Stimulated activated CD8-positive, alpha-beta memory T cell treated with anti-CD3 and anti-CD28 coated beads, Interleukin-4, amount 100 ng/mL, for 4 hours (primary cell): ENCODE measurements at places on chromosomes 6 and 20.

DNA sequence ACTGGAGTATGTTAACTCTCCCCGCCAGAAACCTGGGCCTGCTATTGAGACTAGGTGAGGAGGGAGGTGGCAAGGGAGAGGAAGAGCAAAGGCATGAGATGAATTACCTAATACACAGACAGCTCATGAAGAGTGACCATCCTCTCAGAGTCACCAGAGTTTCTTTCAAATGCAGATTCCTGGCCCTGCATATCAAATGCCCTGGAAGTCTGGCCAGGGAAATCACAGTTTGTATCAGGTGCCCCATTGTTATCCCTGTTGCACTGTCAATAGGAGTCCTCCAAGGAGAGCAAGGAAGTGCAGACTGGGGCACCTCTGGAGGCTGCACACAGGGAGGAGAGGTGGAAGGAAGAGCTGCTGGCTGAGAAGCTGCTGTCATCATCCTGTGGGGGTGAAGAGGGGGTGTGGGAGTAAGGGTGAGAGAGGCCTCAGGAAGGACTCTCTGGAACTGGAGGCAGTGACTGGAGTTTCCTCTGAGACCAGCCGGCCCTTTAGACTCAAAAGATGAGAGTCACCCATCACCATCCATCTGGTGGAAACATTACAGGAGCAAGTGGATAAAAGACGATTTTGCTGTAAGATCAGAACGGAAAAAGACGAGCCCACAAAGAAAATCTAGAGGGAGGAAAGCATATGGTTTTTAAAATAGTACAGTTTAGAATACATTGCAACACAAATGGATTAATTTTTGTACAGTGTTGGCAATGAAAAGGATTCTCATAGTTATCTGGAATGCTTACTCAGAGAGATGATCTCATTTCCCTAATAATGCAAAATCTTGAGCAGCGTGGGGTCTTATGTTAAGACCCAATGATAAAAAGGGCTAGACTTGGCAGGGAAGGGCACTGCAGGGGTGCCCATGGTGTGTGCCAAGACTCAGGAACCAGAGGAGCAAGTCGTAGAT, 268.1 kb downstream of the UST start:
- DNase-seq: no peak

- no peak for DNase-seq
These were observed 6.8 kb downstream of the HUS1B start for GRCh38 chr6:650098-650497.

GRCh38 chr6:105135056-105135455, 44.8 kb downstream of the POPDC3 start:
- DNase-seq: no peak

- DNase-seq: no peak
These were observed 2.4 kb downstream of the DSP start for GRCh38 chr6:7543789-7544424.

DNA sequence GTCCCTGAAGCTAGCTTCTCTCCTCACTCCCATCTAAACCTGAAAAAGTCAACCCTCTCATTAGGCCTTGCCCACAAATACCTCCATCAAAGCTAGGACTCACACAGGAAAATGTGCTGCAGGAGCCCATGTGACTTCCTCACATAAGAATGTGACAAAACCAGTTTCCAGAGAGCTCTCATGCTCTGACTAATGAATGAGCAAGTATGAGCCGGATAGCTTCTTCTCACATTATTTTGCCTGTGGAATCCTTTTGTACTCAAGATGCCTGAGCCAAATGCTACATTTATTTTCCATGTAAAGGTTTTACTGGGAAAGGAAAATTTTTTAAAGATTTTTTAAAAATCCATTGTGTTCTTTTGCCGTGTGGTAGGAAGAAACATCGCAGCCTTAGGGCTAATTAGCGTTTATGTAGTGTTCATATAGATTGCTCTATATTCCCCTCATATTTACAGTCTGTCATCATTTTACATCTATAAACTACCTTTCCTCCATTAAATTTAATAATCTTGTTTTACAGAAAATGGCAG, 68.6 kb upstream of the CCN6 start:
- DNase-seq: peak; percentile 29

GRCh38 chr20:52081066-52081465, 110.5 kb downstream of the ZFP64 start:
- DNase-seq: no peak

- no peak for DNase-seq
These were observed 164.2 kb upstream of the ARG1 start for GRCh38 chr6:131408811-131409210.

- DNase-seq: no peak
These were observed 444.1 kb upstream of the SOX4 start for GRCh38 chr6:21149470-21149869.

DNA sequence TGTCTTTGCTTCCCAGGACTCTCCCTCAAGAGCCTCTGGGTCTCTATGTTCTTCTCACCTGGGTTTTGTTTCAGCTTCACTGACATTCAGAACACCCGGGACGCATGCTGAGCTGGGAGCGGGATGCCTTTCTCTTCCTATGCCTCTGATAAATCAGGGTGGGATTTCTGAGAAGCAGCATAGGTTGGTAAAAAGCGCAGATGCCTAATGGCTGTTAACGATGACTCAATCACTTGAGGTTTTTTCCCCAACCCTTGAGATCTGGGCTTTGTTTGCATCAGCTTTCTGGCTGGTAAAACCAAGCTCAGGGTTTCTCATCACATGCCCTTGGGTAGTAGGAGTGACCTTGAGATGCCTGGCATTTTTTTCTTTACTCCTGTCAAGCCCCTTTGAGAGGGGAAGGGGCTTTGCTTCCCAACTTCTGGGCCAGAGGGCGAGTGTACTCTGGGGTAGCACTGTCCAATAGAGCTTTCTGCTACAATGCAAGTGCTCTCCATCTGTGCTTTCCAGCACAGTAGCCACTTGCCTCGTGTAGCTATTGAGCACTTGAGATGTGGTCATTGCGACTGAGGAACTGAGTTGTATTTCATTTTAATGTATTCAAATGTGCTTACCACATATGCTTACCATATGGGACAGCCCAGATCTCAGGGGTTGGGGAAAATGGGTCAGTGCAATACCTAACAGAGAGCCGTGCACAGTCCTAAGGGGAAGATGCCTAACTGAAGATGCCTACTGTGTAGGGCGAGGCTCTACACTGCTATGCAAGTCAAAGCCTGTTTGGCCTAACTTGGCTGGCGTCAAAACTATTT, 69.1 kb downstream of the PPP1R14C start:
- no peak for DNase-seq

GRCh38 chr6:25056130-25056529, 120.4 kb upstream of the RIPOR2 start:
- DNase-seq: no peak

- DNase-seq: no peak
These were observed 115.1 kb downstream of the ZMYND8 start for GRCh38 chr20:47241345-47241781.

GRCh38 chr6:57162516-57162915, 9.6 kb upstream of the BAG2 start:
- DNase-seq: no peak

DNA sequence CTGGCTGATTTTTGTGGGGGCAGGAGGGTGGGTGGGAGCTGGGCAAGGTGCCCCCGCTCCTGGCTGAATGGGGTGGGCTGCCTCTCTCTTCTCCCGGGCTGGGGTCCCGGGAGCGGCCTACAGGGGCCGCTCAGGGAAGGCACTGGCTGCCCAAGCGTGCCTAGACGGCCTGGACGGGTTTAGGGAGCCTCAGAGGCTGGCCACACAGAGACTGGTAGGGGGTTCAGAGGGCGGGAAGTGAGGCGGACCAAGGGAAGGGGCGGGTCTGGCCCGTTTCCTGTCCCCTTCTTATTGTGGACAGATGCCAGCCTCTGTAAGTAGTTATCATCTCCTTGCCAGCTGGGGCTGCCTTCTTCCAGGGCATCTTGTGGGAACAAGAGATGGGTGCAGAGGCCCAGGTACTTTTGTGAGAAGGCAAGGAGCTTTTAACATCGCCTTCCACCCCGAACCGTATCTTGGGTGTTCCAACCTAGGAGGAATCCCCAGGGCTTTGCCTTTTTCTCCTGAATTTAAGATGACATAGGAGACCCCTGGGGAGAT, 437 bp downstream of the CD40 start:
- no peak for DNase-seq

GRCh38 chr20:650954-651353, 2.0 kb downstream of the SRXN1 start:
- DNase-seq: no peak

GRCh38 chr20:58692579-58693225, at the start of gene NPEPL1:
Gene NPEPL1 (plus strand): TSS chr20:58692800. CDS start chr20:58692901, 101 bp downstream.
- no peak for DNase-seq

DNA sequence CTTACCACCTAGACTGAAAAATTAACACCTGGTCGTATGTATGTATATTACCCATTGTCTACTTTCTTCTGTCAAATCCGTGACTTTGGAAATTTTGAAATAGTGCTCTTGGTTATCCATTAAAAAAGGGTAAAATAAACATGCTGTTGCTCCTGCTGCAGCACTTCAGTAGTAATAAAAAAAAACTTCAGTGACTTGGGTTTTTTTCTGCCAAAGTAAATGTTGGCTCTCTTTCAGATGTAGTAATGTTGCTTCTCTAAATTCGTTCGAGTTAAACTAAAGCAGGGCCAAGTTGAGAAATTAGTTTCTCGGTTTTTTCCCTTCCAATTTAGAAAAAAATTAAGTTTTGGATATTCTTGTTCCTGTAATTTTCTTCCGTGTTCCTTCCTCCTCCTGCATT, 34.2 kb downstream of the JARID2 start:
- no peak for DNase-seq

- DNase-seq: no peak
These were observed 163.1 kb downstream of the TTLL2 start for GRCh38 chr6:167487749-167488664.
